Vagina (tissue), 2 donors: ENCODE measurements at places on chromosomes 5 and 9.

DNA sequence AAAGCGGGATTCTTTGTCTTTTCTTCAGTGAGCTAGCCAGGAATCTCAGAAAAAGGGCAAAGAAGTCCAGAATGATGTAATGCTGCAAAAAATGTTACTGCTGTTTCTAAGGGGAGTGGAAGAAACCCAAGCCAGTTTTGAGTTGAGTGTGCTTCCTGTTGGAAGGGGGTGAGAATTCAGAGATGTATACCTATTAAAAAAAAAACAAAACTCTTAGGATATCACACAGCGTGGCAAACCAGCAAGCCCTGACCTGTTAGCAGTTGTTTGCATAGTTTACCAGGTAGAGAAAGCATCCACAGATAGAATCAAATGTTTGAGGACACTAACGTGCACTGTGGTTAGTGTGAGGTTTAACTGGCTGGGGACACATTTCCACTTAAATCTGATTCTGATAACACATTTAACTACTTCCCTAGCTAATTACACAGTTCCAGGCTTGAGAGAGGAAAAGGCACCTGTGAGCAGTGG, 11.4 kb downstream of the BASP1 start:
- no peak overlapping the region for H3K4me3 ChIP-seq
- DNase-seq, result no peak
- no peaks in the 10 kb centered on the region for H3K27me3 ChIP-seq

GRCh38 chr5:65359569-65359968, 122.2 kb downstream of the ADAMTS6 start:
- no peak overlapping the region for H3K4me3 ChIP-seq
- DNase-seq, result no peak
- H3K4me1 ChIP-seq, result no peaks in the 10 kb centered on the region
- no peaks in the 10 kb centered on the region for H3K36me3 ChIP-seq
- no peaks in the 10 kb centered on the region for H3K27me3 ChIP-seq
- H3K27ac ChIP-seq, result no peak overlapping the region

GRCh38 chr9:110192531-110193261, 15.3 kb downstream of the C9orf152 start:
- H3K4me3 ChIP-seq, result no peak overlapping the region
- H3K36me3 ChIP-seq, result no peaks in the 10 kb centered on the region
- no peaks in the 10 kb centered on the region for H3K27me3 ChIP-seq
- DNase-seq, result no peak
- peaks cover 23% of the 10 kb centered on the region for H3K4me1 ChIP-seq

DNA sequence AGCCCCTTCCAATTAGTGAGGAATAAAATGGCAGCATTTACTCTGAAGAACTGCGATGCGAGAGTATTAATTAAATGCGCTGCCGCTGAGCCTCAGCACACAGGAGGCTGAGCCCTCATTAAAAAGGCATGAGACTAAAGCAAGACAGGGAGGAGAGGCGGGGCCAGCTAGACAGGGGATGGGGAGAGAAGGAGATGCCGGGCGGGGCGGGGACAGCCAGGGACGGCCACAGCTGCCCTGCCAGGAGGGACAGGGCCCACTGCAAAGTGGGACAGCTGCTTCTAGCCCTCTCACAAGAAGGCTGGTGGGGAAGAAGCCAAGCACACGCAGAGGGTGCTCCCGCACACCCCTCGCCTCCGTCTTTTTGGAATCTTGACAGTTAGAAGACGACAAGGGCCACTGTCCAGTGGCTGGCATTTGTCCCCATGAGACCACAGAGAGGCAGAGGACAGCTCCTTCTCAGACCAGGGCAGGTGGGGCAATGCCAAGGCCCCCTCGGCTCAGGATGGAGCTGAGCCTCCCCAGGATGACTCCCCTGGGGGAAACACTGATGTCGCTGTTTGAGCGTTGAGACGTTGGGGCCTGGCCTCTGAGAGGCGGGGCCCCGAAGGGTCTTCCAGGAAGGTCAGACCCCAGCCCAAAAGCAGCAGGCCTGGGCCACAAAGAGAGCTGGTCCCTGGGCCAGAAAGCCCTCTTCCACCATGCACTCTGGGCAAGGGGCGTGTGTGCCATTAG, 26.9 kb downstream of the ADAMTS2 start:
- H3K36me3 ChIP-seq, result no peaks in the 10 kb centered on the region
- no peak overlapping the region for H3K4me3 ChIP-seq
- H3K27me3 ChIP-seq, result no peaks in the 10 kb centered on the region

GRCh38 chr9:79562749-79563386, 8.9 kb upstream of the TLE4 start:
- no peak for DNase-seq
- no peak overlapping the region for H3K4me3 ChIP-seq
- no peaks in the 10 kb centered on the region for H3K4me1 ChIP-seq
- no peaks in the 10 kb centered on the region for H3K36me3 ChIP-seq
- H3K27ac ChIP-seq, result no peak overlapping the region

GRCh38 chr5:73373814-73374510, 74.6 kb downstream of the FOXD1 start:
- H3K4me1 ChIP-seq, result no peaks in the 10 kb centered on the region
- no peaks in the 10 kb centered on the region for H3K36me3 ChIP-seq
- H3K27ac ChIP-seq, result no peak overlapping the region
- no peaks in the 10 kb centered on the region for H3K27me3 ChIP-seq

DNA sequence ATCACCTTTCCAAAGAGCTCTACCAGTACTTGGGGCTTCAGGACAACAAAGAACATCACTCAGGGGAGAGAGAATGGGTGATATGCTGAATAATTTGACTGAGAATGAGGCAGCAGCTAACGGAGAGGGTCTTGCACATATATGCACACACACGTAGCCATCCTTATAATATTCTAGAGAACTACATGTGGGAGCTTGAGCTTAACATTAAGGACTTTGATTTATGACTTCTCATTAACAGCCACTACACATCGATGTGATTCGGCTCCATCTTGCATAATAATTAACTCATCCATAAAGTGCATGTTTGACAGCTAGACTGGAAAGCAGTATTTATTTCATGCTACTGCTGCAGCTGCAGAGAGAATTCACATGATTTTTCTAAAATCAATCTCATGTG, 163.4 kb downstream of the RAB3C start:
- DNase-seq, result no peak
- H3K27ac ChIP-seq, result no peak overlapping the region
- H3K36me3 ChIP-seq, result no peaks in the 10 kb centered on the region
- H3K27me3 ChIP-seq, result no peaks in the 10 kb centered on the region
- H3K4me1 ChIP-seq, result no peaks in the 10 kb centered on the region
- no peak overlapping the region for H3K4me3 ChIP-seq
